ENCODE measurements at places on chromosomes 7 and 10.

DNA sequence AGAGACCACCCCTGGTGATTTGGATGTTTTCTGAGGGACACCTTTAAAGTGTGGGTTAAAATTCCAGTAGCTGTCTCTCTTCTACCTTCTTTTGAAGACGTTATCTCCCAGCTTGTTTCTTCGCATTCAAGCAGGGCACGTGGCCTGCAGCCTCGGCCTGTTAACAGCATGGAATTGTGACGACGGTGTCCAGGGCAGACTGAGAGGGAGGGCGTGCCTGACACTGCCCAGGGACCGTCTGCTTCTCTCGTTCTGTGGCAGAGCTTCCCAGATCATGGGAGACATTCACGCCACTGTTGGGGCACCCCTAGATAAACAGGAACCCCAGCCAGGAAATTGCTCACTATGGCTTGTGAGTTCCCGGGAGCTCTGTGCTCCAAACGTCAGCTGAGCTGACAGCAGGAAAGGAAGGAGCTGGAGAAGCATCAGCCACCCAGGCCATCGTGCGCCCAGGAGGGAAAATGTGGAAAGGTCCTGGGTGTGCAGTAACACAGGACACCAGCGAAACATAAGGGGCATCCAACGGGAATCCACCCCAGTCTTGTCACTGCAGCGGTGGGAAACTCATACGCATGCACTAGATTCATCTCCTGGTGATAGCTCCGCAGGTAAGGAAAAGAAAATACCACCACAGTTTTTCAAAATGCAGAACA lies 41.1 kb upstream of the RBM33 start:
- DNase-seq: no peak

GRCh38 chr10:84008878-84009277 lies 130.4 kb upstream of the GHITM start:
- no peak for DNase-seq

DNA sequence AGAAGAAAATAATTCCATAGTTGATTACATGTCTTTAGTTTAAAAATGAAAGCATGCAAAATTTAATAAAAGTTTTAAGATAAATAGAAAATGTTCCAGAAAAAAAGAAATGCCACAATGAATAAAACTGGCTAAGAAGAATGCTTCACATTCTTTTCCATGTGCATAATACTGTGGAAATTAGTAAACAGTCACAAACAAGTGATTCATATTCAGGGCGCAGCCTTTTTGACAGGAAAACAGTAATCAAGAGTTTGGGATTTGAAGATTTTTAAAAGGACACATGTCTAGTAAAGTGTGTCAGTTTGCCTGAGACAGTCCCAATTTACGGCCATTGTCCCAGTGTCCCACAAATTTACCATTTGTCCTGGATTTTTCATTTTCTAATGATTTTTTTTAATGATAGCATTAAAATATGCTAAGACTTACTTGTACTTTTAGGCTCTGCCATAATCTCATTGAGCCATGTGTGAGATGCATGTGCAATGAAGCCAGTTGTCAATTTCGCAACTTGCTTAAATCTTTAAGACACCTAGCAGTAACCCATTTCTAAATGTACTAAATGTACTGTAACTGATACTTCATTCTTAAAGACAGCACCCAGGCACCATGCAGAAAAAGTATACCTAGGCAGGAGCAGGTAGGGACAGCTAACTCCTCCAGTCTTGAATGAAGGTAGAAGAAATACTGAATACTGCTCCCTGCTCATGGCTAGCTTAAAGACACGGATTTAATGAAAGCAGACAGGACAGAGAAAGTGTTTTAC lies 46.9 kb downstream of the ZNF438 start:
- no peak for DNase-seq

DNA sequence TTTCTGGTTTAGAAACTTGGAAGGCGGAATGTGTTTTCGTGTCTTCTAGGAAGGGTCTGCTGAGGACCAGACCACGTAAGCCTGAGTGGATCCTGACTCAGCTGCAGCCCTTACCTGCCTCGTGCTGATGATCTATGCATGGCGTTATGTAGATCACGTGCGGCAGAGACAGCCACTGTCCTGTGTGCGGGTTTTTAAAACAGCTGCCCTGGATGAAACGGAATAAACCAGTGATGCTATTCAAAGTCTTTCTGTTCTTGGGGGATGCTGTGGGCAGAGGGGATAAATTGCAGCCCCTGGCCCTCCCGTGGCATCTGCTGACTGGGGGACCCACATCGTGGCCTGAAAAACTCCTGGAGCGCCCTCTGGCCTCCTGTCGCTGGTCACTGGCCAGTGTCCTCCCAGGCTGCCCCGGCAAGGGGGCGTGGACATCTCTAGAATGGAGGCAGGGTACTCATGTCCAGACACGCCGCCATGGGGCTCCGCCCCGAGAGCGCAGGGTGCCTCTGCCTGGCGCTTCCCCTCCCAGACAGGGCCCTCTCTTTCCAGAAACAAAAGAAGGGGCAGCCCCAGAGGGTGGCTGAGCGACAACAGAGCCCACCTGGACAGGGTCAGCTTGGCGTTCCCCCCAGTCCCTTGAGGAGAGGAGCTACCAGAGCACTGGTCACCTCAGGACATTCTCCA lies 13.2 kb downstream of the ALKBH4 start:
- no peak for DNase-seq

DNA sequence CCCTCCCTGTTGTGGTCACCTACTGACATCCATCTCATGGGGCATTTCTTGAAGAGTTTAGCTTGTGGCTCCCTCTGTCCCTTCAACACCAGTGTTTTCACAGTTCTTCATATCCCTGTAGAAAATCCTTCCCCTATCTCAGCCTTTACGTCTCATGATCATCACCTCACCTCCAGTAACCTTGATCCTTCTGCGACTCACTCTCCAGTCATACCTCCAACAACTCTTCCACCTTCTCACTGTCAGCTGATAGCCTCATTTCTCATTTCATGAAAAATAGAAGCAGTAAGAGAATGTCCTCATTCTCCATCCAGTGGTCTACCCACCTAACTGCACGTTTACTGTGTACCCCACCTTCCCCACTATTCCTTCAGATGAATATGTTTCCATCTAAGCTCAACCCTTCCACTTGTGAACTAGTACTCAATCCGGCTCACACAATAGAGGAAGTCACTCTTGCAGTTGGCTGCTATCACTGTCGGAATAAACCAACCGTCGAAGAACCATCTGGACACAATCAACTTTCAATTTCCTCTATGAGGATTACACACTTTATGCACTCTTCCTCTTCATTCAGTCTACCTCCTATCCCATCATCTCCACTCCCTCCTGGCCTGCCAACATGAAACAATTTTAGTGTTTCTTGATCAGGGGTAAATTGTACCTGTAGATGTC lies 256.0 kb downstream of the AHR start:
- no peak for DNase-seq

DNA sequence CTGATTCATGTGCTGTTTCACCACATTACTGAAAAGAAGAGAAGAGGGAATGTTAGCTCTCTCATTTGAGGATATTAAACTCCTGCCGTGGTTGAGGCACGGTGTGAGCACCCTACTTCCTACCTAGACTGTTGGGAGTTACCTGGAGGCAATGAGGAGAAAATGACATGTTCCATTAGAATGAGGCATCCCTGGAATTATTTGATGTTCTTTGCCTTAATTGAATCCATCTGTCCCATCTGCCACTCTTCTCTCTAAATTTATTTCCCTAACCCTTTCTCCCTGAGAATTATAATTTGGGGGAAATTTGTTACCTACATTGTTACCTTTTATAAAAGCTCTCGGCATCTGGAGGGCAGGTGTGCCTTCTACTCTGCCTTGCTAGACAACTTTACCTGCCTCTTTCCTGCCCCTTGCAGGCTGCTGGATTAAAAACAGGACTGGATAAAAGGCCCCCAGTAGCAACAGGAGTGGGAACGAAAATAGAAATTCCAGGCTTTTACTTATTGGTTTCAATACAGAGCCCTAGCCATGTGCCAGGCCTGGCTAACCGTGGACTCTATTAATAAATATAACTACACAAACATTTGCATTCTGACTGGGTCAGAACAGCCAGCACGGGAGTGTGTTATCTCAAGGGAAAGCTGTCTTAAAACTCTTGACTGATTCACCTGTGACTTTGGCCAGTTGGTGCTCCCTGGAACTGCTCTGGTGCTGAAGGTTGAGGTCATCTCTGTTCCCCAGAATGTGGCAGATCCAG lies 4.4 kb upstream of the ATXN7L1 start:
- no peak for DNase-seq

- no peak for DNase-seq
These were observed 55.6 kb upstream of the KMT2E start for GRCh38 chr7:104958371-104958865.

DNA sequence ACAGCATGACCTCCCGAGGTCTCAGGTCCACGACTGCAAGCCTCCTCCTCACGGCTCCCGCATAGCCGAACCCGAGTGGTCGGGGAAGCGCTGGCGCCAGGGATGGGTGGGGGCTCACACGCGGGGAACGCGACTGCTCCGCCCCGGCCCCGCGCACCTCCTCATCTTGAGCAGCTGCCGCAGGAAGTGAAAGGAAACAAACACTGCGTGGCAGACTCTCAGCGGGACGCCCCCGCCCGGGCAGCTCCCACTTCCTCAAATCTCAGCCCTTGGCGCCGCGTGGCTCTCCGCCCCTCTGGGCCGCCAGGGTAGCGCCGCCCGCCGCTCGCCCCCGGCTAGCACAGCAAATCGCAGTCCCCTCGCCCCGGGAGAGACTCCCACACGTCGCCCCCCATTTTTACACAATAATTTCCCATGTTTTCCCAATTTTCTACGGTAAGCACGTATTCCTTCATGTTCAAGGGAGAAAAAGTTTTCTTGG lies at the start of gene TMEM243:
TSS of gene TMEM243 (minus strand) at position 188 of the 481 bp plus-strand sequence. CDS start 229 bp downstream, outside the sequence.
- DNase-seq: no peak
